ENCODE measurements at places on chromosomes 2 and 18.

DNA sequence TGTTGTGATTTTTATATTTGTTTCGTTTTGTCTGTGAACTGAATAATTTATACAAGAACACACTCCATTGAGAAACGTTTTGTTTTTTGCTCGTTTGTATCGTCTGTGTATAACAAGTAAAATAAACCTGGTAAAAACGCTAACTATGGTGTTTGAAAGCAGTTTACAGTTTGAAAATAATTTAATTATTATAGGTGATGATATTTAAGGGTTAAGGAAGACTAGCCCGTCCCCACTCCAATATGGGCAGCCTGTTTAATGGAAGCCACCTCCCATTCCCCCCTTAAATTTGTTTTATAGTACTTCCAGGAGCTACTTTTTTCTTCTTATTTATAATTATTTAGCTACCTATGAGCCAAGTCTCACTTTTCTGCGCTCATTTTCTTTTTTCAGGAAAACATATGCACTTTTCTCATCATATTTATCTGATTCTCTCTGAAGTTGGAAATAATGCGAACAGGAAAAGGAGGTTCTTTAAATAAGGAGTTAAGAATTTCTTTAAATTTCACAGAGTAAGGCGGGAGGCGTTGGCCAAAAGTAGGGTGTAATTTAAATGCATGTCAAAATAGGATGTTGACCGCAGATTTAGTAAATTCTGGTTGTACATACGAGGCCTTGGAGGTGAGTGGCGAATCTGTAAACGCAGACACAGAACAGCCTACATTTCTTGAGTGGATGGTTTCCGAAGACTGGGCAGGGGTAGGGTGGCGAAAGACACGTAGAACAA is 9.8 kb downstream of the TBR1 start:
- DNase-seq = no peak

DNA sequence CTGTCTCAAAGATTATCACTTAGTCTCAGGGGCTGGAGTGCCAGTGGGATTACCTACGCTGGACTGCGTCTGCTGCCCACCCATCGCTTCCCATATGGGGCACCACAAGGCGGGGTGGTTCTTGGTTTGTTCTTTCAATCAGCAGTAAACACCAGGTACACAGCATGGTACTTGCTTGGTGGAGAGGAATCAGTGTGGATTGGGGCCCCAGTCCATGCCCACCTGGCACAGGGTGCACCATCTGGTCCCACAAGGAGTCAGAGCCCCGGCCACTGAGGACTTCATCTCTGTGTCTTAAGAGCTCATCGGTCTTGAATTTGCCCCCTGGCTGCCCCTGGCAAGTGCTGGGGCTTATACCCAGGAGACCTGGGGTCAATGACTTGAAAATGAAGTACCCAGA is 96.2 kb downstream of the GLI2 start:
- no peak for DNase-seq

DNA sequence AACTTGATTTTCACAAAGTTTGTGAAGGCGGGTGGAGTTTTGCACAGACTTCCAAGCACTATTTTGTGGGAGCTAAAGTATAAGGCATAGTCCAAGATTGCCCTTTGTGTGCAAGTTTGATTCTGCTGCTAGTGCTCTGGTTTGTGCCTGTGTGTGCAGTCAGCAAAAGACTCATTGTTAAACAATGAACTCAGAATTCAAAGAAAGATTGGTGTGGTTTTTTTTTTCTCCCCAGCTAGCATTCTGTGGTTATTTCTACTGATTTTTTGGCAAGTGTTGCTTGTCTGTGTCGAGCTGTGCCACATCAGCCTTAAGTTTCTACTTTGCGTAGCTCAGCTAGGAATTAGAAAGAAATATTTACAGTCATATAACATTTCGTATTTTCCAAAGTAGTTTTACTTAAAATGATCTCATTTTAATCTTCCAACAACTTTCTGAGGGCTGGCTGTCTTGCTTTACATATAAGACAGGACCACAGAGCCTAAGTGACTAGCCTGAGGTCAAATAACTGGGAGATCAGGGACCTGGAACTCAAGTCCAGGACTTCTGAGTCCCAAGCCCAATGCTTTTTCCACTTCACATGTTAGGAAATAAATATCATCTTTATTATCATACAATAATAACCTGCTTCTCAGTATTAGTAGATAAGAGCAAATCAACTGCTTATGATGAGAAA is 69.8 kb downstream of the BABAM2 start:
- no peak for DNase-seq

- DNase-seq = no peak
Observed at GRCh38 chr2:211709389-211709788, 829.2 kb downstream of the ERBB4 start.

GRCh38 chr2:767440-767839 is 90.2 kb upstream of the TMEM18 start:
- DNase-seq = no peak

GRCh38 chr2:189231719-189232323 is 52.3 kb upstream of the COL5A2 start:
- DNase-seq = no peak

GRCh38 chr18:8904316-8904715 is 198.2 kb upstream of the NDUFV2 start:
- no peak for DNase-seq

- no peak for DNase-seq
Observed at GRCh38 chr2:185734658-185735057, 3.9 kb upstream of the FSIP2 start.

DNA sequence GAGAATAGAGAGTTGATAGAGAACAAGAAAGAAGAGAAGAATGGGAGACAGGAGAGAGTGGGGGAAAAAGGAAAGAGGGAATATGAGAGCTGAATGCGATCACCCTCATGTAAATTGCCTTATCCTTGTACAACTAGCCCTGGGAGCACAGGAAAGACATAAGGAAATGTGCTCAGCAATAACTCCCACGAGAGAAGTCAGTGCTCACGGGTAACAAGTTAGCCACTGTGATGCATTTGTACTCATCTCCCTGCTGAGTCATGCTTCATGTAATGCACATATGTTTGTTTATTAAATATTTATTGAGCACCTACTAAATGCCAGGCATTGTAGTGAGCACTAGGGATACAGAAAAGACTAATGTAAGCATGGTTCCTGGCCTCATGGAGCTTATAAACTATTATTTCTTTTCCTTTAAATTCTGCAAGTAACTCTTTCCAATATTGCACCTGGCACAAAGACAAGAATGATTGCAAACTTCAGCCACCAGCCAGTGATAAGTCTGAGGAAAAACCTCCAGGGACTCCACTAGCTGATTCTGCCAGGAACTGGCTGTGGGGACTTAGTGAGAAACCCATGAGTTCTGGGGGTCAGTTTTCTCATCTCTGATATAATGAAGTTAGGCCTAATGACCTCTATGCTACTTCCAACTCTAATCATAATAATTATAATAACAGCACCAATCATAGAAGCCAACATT is 124.1 kb downstream of the LNPK start:
- no peak for DNase-seq

DNA sequence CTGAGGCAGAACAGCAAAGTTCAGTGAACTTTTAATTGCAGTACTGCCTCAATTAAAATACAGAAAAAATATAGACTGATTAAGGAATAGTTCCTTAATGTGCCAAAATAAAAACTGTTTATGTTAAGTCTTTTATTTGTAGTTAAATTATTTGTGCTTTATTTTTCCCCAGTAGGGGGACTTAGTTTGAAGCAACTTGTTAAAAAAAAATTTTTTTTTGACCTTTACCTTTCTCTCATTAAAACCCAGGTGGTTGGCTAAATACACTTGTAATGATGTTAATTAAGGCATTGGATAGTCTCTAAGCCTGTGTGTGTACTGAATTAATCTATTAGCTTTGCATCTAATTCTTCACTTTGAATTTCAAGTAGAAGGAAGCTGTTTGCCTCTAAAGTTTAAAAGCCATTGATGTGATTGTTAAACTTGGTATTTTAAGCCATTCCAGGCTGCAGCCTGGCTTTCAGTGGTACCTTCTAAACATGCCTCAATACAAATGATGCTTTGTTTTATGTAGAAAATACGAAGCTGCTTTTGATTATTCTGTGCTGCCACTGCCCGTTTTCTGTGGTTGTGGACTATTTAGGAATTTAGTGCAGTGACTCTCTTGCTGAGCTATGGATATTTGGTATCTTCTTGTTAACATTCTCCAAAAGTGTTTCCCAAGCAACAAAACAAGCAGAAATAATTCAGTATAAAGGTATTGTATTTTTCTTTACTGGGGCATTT is 102.9 kb downstream of the TANC1 start:
- DNase-seq = no peak

DNA sequence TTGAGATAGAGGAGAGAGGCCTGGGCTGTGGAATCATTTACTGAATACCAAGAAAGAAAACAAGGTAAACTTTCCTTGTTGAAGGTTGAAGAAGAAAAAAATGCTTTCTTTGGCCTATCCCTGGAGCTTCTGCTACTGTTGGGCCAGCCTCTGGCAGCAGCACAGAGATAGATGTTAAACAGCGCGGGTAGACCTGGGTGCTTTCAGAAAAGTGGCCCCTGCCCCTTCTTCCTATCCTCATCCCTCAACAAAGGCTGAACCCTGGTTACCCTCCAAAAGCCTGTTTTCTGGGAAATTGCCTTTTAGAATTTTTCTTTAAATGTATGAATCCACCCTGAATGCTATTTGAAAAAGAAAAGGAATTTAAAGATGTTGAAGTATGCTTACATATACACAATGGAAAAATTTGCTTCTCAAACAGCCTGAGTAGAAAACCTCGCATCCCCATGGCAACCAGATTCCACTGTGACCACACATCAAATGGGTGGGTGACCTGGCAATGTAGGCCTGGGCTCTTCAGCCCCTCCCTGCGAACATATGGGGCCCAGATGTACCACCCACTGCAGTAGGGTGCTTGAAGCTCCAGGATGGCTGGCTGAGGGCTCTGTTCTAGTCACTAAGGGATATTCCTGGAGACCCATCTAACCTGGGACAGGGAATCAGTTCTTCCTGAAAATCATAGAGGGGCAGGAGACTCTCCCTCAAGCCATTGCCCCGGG is 23.4 kb upstream of the CHRNA1 start:
- no peak for DNase-seq

GRCh38 chr2:157662401-157662800 is 33.7 kb upstream of the ACVR1C start:
- DNase-seq = no peak

DNA sequence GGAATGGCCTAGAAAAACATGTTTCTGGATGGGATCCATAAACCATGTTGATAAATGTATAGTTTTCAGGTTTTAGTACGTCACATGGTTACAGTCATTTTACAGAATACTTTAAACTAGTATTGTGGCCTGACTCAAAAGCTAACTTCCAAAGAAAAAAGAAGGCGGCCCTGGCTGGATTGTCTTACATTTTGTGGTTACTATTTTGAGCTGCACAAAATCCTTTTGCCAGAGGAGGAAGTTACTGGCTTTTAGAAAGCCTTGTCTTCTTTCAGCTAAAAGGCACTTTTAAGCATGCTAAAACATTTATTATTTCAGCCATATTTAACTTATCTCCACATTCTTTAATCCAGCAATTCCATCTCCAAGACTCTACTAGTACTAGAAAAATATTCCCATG is 227.9 kb downstream of the CDH2 start:
- no peak for DNase-seq

DNA sequence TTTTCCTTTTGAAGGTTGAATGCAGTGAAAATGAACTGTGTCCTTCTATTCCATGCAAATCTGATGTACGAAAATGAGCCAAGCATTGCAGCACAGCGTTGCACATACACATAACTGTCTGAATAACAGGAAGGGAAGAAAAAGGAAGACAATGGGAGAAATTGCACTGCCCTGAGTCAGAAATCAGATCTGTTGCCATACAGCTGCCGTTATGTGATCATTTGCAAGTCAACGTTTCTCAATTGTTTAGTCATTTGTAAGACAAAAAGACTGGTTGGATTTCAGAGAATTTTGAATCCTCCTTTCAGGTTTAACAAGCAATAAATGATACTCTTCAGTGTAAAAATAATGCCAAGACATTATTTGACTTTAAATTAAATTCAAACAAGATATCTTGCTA is 284.1 kb downstream of the DSEL start:
- no peak for DNase-seq

- no peak for DNase-seq
Observed at GRCh38 chr2:215745331-215745730, 268.0 kb downstream of the MREG start.

DNA sequence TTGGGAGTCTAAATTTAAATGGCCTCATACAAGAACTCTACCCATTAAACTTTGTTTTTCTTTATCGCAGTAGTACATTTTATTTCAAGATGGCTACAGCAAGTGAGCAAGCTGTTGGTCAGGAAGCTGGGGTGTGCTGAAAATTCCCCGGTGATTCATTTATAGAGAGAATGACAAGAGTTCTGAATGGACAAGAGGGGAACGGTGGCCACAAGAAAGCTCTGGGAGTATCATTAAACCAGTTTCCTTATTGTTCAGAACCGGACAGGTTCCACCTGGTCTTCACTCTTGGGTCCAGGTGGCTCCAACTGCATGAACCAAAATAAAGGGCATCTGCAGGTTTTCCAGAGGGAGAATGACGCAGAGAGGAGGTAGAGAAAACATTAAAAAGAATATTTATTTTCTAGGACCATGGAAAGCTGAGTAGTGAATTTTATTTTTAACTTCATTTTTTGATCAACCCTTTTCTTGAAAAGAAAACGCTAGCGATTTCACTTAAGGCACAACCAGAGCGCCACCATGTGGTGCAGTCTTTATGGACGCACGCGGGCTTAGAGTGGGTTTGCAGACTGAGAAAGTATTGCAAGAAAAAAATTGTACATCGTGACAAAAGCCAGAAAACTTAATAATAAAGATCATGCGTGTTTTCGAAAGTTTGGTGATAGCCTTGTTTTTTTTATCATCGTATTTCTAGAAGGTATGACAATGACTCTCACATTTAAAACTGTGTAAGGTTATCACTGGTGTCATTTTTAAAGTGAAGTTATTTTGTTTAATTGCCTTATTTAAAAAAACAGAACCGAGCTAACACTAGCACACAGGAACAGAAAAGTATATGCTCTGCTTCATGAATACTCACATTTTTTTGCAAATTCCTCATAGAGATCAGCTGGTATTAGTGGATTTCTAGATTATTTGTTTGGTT is 97.9 kb upstream of the NOL4 start:
- DNase-seq = no peak

DNA sequence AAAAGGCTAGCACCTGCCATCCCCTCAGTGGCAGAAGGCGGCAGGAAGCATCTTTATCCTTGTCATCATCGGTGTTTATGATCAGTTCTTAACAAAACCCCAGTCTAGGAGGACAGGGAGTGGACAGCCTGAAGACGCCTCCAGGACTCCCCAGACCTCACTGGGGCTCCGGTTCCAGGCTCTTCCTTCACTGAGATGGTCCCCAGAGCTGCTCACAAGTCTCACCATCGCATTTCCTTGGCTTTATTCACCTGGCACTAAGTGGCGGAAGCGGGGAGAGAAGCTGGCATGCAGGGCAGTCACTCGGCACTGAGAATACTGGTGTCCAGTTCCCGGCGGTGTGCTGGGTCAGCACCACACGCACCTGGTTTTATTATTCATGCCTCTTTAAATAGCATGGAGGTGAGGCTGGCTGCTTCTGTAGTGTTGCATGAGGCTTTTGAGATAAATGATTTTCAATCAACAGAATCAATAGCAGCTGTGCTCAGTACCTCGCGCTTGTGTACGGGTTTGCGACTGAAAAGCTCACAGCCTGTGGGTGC is 68.7 kb downstream of the CABLES1 start:
- DNase-seq = no peak

GRCh38 chr2:219418155-219419011 is at the start of gene DES:
Gene DES (plus strand): TSS chr2:219418377. CDS start chr2:219418463, 86 bp downstream.
- DNase-seq = no peak

- DNase-seq = no peak
Observed at GRCh38 chr18:57054891-57055290, 92.0 kb upstream of the BOD1L2 start.
